Foreskin melanocyte (primary cell): ENCODE measurements at places on chromosomes 12 and 14.

DNA sequence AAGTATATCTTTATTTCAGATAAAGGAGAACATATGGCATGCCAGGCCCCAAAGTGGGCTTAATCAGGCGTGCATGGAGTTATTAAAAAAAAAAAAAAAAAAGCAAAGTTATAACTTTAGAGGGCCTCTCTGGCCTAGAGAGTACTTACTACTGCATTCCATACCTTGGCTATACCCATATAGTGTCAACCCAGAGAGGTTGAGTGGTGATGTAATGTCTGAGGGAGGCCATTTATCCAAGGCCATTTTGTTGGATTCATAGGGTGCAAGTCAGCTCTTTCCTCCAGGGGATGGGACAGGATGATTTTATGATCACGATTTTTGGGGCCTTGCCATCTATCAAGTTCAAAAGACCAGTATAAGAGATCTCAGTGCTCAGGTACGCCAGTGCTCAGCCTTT, 66.4 kb downstream of the DCAF5 start:
- no peak for DNase-seq

DNA sequence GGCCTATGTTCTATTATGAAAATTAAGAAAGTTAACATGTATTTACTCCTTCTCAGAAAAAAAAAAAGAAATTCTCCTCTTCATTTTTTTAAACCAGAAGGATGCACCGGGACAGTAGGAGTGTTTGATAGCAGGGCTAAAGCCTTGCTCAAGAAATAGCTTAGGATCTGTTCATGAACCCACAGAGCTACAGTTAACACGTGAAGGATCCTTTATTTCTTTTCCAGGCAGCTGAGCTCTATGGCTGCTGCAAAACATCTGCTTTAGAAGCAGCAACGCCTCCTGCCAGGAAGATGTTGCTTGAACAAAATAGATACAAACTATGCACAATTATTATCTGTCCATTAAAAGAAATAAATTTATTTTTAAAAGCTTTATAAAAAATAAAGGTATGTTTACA, 254.8 kb downstream of the PRKD1 start:
- no peak for DNase-seq

- DNase-seq: no peak
These were observed 117.4 kb upstream of the RTL1 start for GRCh38 chr14:101020834-101021370.

- no peak for DNase-seq
These were observed 41.2 kb downstream of the COCH start for GRCh38 chr14:30915596-30915995.

GRCh38 chr12:93734784-93735183, 57.6 kb downstream of the CRADD start:
- no peak for DNase-seq

DNA sequence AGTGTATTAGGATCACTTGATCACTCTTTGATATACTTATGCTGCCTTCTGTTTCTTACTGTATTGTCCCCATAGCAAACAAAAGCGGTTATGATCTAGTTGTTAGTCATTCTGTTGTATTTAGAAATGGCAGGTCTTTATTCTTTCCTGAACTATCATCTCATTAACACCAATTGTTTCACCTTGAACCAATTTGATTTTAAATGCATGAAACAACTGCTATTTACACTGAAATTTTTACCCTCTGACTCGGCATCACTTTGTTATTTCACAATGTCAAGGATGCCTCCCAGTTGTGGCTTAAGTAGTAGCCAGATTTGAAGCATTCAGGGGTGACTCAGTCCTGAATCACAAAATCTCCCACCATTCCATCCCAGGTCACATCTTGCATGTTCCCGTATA, 303.5 kb downstream of the EGLN3 start:
- no peak for DNase-seq

DNA sequence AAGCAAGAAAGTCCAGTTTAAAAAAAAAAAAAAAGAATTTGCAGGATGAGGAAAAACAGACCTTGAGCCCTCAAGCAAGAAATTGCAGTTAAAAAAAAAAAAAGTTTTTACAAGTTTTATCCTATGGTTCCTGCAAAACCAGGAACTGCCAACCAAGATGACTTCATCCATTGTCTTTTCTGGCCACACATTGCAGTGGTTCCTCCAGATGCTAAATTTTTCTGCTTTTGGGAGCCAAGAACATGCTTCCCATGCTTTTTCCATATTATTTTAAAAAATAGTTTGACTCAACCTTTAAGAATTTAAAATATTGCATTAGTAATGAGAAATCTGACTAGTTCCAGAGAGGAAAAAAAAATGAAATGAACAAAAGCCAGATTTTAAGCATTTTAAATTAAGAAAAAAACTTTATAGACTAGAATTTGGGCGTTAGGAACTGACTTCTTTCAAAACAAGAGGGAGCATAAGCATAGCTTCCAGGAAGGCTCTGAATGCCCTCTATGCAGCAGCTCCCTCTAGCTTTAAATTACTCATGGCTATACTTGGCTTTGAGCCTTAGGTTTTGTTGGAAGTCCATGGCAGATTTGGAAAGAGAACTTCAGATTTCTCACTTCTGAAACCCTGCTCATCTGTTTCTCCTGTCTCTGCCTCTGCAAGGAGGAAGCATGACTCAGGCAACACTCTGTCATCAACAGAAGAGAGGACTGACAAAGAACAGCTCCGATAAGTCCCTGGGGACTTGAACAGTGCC, 124.5 kb downstream of the GPR65 start:
- DNase-seq: no peak

DNA sequence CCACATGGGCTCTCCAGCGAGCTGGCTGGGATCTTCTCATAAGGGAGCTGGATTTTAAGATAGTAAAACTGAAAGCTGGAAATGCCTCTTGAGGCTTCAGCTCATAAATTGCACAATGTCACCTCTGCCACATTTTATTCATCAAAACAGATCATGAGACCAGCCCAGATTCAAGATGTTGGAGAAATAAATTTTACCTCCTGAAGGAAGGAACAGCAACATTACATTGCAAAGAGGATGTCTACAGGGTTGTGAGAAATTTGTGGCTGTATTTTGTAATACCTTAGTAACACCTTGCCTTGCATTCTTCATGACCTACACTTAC, 43.1 kb upstream of the KRR1 start:
- DNase-seq: no peak

GRCh38 chr14:75069811-75070145, 337 bp downstream of the ZC2HC1C start:
- no peak for DNase-seq

GRCh38 chr12:93202688-93203087, 175.0 kb upstream of the NUDT4 start:
- no peak for DNase-seq

DNA sequence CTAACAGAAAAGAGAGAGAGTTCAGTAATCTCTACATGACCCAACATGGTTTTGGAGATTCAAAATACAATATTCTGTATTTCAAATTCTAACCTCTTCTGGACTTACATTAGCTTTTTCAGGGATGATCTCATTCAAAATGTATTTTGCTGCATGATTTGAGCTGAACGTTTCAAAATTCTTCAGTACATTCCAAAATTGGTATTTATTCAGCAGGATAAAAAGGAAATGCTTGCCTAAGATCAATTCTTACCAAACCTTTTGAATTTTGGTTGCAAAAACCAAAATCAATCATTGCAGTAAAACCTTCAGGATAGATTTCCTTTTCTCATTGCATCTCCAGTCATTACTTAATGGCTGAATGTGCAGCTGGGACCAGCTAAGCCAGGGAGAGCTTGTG, 1761.3 kb upstream of the SEL1L start:
- no peak for DNase-seq

GRCh38 chr12:95859344-95859816, 628 bp downstream of the SNRPF start:
- DNase-seq: no peak

DNA sequence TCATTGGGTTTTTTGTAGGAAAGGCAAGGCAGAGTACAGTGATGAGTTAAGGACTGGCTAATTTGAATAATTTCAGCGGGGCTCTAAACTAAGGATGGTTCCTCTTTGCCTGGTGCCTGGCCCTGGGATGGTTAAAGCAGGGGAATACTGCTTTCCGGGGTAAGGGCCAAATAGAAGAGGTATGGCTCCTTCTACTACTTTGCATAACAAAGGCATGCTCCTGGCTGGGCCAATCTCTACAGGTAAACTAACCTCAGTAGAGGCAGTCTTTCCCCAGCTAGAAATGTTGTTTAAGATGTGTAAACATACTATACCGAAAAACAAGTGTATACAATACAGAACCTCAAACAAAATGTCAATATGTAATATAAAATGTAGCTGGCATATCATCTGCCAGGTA, 1239.0 kb downstream of the SLC16A7 start:
- no peak for DNase-seq

DNA sequence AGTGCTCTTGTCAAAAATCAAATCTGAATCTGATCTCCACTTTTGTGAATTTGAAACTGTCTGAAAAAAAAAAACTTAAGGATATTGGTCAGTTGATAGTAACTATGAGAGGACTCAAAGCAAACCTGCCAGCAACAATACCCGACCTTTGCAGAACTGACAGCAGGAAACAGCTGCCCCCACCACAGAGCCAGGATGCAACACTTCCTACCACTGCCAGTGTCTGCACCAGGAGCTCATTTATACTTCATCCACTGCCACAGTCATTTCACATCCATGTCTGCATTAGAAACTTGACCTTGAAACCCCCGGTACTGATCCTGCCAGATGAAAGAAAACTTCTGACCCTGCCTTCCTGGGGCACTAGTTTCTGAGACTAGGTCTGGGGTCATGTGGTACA, 27.4 kb upstream of the RXYLT1 start:
- DNase-seq: no peak

DNA sequence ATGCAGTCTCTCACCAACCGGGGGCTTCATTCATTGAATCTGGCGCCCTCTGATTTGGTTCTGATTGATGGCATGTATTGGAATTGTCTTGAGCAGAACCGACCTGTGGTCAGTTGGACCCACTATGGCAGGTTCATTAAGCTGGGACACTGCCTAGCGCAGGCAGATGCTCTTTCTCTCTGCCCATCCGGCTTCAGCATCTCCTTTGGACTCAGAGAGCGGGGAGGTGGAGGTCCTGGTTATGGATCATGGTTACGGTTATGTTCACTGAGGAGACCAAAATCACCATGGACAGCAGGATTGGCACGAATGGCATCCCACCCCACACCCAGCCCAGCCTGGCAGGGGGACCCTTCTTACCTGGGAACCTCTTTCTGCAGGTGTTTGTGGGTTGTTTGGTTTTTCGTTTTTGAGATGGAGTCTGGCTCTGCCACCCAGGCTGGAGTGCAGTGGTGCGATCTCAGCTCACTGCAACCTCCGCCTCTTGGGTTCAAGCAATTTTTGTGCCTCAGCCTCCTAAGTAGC, 16.4 kb upstream of the BCL7A start:
- DNase-seq: no peak

- DNase-seq: no peak
These were observed 785 bp upstream of the LHX5 start for GRCh38 chr12:113472191-113473121.

DNA sequence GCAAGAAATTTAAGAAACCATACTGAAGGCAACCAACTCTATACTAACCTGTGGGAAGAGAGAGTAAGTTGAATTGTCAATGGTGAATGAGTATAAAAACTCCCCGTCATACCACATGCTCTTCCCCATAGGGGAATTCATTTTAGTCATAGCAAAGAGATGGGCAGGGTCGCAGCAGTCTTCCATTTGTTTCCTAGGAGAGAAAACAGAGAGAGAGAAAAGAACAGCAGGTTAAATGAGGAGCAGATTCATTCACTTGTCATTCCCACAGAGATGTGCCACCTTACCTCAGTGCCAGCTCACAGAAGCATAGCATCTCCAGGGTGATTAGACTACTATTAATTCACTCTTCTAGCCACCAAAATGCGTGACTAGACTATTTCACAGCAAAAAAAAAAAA, 47.4 kb downstream of the ST8SIA1 start:
- no peak for DNase-seq

GRCh38 chr12:100574187-100575074, 947 bp downstream of the GAS2L3 start:
- peak; percentile 61 for DNase-seq

GRCh38 chr14:89912221-89912620, 42.3 kb downstream of the EFCAB11 start:
- DNase-seq: no peak

DNA sequence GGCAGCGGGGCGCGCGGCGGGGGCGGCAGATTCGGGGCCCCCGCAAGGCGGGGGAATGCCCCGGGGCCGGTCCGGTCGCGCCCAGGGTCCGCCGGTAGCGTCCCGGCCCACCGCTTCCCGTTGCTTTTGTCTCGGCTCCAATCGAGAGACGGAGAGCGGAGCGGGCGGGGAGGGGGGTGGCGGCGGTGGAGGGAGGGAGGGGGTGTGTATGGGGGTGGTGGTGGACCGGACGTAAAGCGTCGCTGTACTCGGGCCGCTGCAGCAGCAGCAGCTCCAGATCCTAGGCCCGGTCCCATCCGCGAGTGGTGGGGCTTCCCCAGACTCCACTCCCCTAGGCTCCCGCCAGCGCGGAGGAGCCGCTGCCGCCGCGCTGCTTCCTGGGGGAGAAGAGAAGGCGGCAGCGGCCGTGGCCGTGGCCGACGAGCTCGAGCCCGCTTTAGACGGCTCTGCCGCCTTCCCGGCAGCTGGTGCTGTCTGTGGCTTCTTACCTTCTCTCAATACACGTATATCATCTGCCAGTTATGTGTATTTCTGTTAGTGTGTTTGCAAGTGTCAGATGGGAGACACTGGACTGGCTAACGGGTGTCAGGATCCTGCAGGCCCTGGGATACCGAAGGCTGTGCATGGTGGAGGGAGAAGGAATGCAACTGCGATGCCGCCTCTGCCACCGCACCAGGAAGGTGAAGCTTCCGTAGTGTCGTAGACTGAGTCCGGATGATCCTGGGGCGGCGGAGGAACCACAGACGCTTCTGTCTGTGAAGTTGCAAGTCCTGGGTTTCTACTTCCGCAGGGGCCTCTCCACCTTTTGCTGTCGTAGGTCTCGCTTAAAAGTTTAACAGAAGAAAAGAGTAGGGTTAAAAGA, 508 bp downstream of the CNOT2 start:
- DNase-seq: peak; percentile 57

DNA sequence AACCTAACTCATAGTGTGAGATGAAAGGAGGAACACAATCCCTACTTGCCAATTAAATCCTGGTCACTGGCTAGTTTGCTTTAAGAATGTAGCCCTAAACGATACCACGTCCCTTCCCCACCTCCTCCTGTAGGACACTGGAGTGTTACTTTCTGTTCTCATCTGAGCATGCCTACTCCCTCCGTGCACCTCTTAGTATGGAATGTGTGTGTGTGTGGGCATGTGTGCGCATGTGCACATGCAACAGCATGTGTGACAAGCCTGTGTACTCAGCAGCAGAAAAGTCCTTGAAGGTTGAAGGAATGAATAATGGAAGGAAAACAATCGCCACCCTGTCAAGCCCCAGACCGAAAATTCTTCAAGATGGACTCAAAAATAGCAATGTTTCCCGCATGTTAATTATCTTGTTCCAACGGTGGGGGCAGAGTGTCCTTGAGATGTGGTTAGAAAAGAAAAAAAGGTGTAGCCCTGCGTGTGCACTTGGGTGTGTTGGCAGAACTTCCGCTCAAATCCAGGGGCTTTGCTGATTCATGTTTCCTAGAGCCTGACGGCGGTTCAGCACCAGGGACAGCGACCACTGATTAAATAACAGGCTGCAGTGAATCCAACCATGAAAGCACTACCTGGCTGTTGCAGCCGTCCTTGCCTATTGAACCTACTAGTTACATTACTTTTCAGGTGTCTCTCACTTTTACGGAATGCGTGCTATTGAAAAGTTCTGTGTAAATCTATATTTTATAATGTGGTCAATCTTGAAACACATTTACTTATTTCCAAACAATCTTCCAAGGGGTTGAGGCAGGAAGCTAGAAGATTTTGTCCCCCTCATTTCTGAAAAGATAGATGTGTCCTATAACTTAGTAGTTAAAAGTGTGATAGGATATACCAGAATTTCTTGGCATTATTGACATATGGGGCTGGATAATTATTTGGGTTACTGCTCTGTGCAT, 79.8 kb downstream of the SRRM4 start:
- DNase-seq: peak; percentile 24
